ENCODE measurements at places on chromosomes 11 and 22. TPM values are rescaled to one million over a fixed set of nuclear protein-coding genes. Genes with fewer than 3 reads are reported as not detected.
A peak's percentile ranks its signal among the peaks of the same experiment; 100 is the strongest.

DNA sequence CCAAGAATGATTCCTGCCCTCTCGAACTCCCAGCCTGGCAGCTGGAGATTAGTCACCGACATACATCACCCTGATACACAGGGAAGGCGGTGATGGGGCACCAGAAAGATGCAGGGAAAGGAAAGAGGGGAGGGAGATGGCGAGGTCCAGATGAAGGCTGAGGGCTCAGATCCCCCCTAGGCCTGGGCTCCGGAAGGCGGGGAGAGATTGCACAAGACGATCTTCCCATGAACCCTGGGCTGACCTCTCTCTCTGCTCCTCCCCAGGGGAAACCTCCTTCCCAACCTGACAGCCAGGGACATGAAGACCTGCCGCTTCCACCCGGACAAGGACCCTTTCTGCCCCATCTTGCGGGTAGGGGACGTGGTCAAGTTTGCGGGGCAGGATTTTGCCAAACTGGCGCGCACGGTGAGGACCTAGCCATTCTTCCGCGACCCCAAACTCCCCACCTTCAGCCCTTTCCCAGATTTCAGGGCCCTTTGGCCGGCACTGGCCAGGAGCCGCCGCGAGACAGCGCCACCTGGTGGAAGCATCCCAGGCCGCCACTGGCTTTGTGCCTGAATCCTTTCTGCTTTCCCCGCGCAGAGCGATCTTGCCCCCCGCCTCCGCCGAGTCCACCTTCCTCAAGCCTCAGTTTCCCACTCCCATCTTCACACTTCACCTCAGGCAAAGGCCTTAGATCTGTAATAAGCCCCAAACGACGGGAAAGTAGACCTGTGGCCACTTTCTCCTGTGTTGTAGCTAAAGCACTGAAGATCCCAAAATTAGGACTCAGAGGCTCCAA is 11.5 kb downstream of the P2RX3 start:
- peak; percentile 93 for DNase-seq

DNA sequence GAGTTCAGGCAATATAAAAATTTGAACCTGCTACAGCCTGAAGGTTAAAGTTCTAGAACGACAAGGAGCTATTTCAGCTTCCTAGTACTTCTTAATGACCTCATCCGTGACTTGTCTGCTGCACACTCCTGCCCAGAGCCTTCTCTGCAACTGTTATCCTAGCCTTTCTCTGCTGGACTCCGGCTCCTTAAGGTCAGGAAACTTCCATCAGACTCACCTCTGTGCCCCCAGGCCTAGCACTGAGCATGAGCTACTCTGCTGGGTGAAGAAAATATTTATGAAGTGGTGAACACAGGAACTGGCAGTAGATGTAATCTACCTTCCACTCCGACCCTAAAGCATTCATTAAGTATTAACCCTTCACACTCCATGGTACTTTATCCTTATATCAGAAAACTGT is 18.4 kb downstream of the CSNK2A3 start:
- no peak for DNase-seq

DNA sequence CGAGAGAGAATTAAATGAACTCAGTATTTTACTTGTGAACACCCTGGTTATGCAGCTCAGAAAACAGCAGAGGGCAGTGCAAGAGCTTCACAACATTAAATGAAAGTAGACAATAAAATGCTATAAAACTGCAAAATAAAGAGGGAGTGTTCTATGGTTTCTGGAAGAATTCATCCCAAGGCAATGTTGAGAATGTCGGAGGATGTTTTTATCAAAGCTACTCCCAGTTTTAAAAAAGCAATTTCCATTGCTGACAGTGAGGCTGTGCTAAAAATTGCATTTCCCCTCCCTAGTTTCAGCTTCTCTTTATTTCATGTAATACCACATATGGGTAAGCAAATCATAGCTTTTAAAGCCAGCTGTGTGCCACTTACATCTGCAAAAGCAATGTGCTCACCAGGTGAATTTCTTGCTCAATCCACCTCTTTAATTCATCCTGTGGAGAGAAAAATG is 296.8 kb downstream of the RAB38 start:
- no peak for DNase-seq

The SNX32 gene
- total RNA-seq, result 0.78 TPM

The TMX2 gene
- 41.8 TPM for total RNA-seq

The NXPE2 gene
- 0.42 TPM for total RNA-seq

Data from lower leg skin (tissue), 4 donors.